ENCODE measurements at places on chromosomes 5 and 9.

- no peak for DNase-seq
Observed at GRCh38 chr9:92804727-92805126, 40.1 kb upstream of the BICD2 start.

DNA sequence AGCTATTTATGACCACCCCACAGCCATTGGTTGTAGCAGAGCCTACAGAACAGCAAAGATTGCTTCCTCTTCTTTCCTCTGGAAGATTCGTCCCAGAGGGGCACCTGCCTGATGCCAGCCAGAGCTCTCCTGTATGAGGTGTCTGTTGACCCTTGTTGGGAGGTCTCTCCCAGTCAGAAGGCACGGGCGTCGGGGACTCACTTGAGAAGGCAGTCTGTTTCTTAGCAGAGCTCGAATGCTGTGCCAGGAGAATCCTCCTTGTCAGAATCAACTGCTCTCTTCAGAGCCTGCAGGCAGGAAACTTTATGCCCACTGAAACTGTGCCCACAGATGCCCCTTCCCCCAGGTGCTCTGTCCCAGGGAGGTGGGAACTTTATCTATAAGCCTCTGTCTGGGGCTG is 479.5 kb upstream of the IZUMO3 start:
- no peak for DNase-seq

DNA sequence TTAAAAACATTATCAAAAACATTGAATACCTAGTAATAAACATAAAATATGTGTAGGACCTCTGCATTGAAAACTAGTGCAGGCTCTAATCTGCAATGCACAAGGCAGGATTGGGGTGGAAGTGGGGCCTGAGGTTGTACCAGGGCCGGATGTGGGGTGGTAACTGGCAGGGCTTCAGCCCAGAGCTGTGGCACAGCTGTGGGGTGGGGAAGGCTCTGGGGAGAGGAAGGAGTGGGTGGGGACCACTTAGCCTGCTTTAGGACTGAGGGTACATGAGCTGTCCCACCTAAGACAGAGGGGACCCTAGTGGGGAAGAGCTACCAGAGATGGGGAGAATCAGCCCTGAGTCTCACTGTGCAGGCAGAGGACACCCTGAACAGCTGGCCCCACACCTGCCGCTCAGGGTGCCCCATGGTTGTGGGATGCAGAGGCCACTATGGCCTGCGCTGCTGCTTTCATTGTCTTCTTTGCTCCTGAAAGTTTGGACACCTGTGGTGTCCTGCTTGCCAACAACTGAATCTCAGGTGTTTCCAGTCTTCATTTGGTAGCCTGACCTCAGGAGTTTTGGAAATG is 311.4 kb downstream of the TLE4 start:
- no peak for DNase-seq

GRCh38 chr9:98429613-98430012 is 174.2 kb upstream of the TBC1D2 start:
- DNase-seq = no peak

- DNase-seq = no peak
Observed at GRCh38 chr5:87081511-87082372, 185.9 kb upstream of the RASA1 start.

Data from dermis microvascular lymphatic vessel endothelial cell (primary cell).